ENCODE measurements at places on chromosomes 1 and 21.

- DNase-seq: no peak
Observed at GRCh38 chr1:90417126-90417525, 300.0 kb downstream of the BARHL2 start.

DNA sequence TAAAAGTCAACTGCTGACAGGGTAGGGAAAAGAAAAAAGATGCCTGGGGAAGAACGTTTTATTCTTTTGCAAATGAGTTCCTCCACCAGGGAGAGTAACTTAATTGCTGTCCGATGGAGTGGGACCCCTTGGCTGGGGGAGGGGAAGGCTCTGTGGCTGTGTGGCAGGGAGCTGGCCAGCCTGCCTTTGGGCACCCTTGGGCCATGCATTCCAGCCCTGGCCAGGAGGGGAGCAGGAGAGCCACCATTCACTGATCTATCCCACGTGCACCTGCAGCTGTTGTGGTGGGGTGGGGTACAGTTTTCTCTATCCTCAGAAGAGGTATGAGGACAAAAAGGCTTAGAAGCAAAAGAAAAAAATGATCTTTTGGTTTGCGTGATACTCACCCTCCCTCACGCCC is 116.9 kb downstream of the KCNK1 start:
- peak; percentile 7 for DNase-seq

DNA sequence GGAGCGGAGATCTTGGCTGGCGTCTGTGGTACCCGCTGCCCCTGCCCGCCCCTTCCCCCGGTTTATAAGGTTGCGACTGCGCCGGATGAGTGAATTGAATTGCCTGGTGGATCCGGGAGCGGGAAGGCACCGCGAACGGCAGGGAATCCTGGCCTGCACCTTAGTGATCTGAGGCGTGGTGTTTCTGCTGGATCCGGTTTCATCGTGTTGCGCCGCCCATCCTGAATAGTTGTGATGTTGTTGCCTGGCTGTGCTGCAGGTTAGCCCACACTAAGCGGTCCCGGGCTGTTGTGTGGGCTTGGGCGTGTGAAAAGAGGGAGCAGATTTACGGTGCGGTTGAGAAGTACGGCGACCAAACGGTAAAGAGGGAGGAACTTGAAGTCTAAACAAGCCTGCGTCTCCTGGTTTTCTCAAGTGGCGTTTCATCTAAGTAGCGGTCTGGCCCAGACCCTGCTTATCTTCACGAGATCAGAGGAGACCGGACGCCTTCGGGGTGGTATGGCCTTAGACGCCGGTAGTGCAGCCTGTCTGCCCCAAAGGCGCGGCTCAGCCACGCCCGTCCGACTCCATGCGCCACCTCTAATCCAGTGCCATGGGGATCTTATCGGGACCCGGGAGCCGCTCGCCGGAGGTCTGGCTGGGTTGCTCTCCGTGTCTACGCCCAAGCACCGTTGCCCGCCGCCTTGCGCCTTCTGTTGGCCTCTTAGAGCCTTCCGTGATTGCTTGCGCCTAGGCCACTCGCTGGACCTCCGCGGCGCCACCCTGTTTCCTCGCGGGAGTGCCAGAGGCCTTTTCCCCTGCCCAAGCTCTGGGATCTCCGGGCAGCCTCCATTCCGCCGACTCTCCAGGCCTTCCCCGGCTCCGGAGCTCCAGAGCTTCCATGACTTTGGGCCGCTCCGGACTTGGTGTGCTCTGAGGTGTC is 87.5 kb upstream of the RHOU start:
- DNase-seq: peak; percentile 80

DNA sequence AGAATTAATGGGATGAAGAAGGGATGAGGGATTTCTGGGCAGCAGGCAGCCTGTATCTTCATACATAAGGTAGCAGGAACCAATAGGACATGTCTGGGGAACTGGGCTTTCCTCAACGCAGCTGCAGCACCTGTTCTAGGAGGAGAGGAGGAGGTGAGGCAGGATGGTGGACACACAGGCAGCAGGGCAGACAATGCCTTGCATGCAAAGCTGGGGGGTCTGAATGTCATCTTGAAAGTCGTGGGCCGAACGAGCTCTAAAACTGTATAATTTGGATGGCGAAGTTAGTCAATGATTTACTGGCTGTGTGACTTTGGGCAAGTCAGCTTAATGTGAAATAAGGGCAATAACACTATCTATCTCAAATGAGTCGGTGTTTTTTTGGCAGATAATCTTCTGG is 124.4 kb downstream of the BEND5 start:
- no peak for DNase-seq

DNA sequence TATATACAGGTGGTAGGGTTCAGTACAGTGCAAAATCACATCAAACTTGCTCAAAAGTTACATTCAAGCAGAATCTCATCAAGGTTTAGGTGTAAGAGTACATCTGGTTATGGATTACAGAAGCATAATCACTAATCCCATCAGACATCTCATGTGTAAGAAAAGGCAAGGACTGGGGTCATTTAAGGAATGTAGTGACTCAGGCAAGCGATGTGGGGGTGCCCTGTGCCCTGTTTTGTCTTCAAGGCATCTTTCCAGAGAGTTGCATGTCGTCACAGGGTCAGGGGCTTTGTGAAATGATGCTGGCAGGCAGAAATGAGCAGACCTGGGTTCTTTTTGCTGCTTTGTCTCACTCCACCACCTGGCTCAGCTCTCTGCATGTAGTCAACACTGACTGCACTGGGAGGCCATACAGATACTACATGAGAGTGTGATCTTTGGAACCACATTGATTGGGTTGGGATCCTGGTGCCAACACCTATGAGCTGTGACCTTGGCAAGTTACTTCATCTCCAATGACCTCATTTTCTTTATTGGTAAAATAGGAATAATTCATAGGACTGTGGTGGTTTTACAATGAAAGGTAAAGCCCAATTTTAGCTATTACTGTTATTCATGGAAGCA is 8.2 kb upstream of the HHIPL2 start:
- DNase-seq: no peak

GRCh38 chr1:1754051-1754815 is 24.0 kb downstream of the NADK start:
- no peak for DNase-seq

All from ACHN (cell line).